Right renal cortex interstitium (tissue), 3 donors: ENCODE measurements at places on chromosomes 16 and 17. TPM values are rescaled to one million over a fixed set of nuclear protein-coding genes. Genes with fewer than 3 reads are reported as not detected.
A peak's percentile ranks its signal among the peaks of the same experiment; 100 is the strongest.

GRCh38 chr17:61904094-61904710, 23.6 kb downstream of the INTS2 start:
- no peak for DNase-seq

The BRIP1 gene
- 10.3 TPM for polyA plus RNA-seq

DNA sequence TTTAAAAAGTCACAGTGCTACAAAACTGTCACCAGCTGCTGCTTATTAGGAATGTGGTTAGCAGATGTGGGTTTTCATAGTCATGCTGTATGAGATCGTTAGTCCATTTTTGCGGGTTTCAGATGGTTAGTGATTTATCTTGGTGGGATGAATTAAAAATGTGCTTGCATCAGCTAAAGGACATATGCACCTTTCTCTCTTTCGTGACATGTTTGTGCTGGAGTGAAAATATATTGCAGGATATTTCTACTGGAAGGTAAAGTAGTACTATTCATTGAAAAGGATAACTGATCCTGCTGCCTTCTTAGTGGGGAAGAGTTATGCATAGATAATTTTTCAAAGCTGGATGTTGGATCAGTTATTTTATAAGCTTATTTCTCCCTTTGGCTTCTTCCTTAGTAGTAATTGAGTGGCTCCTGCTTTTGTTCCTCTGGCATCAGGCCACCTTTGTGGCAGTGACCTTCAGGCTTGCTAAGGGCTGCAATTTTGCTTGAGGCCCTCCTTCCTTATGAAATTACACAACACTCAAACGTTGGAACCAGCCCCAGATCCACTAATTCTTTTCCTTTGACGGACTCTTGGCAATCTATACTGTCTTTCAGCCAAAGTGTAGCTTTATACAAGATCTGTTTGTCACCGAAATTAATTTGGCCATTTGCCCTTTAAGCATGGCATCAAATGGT, 7.5 kb upstream of the SNTB2 start:
- DNase-seq: peak; percentile 57

The SOST gene
- polyA plus RNA-seq: 57.2 TPM

The CPHXL2 gene
- not detected for polyA plus RNA-seq

The FOXO3B gene
- 4.5 TPM for polyA plus RNA-seq

DNA sequence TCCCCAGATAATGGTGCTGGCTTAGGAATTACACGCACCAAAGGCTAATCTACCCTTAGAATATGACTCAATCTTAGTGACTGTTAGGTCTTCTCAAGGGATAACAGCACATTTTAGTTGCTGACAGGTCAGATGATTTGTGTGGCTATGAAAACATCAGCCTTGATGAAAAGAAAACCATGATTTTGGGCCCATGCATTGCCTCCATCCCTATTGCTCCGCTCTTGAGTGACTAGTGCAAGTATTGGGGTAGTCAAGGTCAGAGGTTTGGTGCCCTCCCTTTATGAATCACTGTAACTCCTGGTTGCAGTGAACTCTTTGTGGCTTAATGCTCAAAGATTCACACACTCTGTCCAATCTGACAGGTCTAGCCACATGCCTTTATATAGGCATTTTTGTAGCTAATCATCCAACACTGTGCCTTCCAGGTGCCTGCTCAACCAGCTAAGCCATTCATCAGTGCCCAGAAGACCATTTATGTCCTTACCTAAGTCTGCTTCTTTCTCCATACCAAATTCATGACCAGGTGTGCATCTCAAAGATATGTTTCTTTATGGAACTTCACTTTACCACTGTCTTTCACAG, 251.6 kb downstream of the KCNJ2 start:
- no peak for DNase-seq

- no peak for DNase-seq
Observed at GRCh38 chr16:75763204-75763603, 36.9 kb upstream of the CPHXL start.

DNA sequence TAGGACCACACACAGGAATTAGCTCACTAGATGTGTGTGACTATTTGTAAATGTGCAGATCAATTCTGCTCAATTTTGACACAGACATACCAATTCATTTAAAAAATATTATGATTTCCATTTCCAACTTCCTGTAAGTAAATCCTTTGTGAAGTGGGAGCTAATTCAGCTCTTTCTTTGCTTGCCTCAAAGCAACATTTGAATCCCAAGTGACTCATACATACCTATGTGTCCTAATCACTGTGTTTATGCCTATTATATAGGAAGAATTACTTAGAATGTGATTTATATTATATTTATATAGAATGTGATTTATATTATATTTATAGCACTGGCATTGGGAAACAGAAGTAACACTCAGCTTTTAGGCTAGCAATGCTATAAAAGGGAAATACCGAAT, 195.9 kb upstream of the C17orf78 start:
- DNase-seq: no peak

- DNase-seq: no peak
Observed at GRCh38 chr16:81544261-81544660, 99.7 kb downstream of the CMIP start.

DNA sequence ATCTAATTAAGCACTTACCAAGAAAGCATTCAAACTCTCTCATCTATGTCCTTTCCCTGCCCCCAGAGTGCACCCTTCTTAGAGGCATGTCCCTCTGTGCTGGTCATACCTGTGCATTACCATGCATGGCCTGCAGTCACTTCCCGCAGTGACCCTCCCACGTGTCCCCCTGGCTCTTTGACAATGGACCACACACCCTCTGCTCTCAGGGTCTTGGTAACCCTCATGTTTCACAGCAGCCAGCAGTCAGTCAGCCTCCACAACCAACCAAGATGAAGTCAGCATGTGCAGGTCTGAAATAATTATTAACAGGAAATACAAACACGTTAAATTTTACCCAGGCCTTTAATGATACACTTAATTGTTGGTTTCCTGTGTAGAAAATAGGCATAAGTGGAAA, 10.1 kb downstream of the KRT33A start:
- no peak for DNase-seq

The CLEC3A gene
- polyA plus RNA-seq: 0.12 TPM

GRCh38 chr17:13176436-13176835, 158.6 kb upstream of the ELAC2 start:
- no peak for DNase-seq

DNA sequence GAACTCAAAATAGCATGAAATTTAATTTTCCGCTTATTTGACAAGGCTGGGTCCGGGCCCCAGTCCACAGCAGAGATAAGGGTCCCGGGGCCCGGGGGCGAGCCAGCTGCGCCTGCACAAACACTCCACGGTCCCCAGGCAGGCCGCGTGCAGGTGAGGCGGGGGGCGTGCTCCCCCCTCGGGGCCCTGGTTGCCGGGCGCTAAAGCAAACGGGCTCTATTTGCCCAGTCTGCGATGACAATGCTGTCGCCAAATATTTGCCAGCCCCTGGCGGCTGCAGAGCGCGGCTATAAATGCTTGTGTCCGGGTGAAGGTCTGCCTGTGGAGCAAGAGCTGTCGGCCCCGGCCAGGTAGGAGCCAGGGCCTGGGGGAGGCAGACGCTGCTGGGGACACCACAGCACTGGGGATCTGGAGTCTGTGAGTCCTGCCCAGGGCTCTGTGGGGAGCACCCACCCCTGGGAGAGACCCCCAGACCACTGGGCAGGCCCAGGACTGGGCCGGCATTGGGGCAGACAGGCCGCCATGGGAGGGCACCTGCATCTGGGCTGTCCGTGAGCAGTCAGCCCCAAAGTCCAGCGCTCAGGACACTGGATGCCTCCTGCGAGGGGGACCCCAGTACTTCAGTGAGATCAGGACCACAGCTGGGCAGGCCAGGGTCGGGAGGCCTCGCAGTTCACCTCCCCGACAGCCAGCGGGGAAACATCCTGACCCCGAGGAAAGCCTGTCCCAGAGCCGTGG, at the start of gene PERCC1:
Gene PERCC1, plus strand, starts transcription at position 320 of the 738 bp plus-strand sequence. CDS start 1,516 bp downstream, outside the sequence.
- DNase-seq: no peak

DNA sequence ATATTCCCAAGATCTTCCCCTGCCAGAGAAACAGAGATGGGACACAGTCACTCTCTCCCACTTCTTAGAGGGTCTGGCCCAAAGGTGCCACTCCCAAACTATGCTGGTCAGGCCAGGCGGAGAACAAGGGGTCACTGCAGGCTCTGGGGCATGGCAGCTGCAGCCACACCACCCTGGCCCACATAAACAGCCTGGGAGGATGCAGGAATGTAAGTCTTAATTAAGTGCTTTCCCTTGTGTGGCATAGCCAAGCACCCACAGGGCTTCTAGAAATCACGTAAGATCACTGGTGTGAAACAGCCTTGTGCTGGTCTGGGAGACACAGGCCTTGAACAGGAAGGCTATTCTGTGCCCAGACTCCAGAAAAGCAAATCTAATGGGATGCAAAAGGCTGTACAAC, 31.5 kb downstream of the ABCC12 start:
- no peak for DNase-seq

GRCh38 chr16:19344980-19345379, 59.4 kb downstream of the CLEC19A start:
- DNase-seq: no peak

The B9D1 gene
- polyA plus RNA-seq: 30.7 TPM

DNA sequence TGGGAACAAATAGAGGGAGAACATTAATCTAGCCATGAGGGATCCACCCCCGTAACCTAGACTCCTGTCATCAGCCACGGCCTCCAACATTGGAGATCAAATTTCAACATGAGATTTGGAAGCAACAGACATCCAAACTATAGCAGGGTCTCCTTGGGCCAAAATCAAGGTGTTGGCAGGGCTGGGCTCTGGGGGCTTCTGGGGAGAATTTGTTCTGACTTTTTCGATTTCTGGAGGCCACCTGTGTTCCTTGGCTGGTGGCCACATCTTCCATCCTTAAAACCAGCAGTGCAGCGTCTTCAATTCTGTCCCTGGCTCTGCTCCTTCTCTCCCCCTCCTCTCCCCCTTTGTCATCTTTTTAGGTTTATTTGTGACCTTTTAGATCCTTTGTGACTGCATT, 546.2 kb downstream of the WWOX start:
- DNase-seq: no peak

- DNase-seq: no peak
Observed at GRCh38 chr16:25796239-25796638, 104.5 kb downstream of the HS3ST4 start.

DNA sequence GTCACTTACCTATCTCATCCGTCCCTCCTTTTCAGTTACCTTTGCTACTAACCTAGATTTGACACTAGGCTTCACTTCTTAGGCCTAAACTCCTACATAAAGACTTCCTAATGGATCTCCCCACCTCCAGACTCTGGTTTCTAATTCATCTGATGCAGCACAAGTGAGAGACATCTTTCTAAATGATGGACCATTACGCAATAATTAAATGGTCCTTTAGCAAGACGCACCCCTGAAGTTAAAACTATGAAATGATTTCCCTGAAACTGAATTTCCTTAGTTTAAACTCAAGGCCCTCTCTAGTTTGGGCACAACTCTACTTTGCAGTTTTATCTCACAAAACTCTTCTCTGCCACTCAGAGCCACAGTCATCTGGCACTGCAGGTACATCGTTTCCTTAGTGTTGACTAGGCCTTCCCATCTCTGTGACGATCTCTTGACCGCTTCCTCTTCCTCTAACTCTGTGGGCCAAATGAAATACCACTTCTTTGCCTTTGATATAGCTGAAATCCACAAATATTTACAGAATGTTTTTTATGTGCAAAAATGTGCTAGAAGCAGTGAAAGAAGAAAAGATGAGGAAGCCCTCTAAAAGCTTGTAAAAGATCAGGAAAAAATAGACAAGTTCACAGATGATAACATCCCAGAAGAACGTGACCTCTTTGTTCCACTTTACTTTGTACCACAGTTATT, 3.3 kb downstream of the SYNRG start:
- no peak for DNase-seq

DNA sequence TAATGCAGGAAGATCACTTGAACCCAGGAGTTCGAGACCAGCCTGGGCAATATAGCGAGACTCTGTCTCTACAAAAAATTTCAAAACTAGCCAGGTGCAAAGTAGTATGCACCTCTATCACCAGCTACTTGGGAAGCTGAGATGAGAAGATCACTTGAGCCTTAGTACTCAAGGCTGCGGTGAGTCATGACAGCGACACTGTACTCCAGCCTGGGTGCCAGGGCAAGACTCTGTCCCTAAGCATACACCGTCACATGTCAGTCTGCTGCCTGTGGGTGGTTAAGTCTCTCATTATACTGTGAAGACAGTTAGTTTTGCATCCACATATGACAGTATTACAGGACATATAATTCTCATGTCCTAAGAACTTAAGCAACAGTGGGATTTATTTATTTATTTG, 21.8 kb downstream of the NMRAL1 start:
- DNase-seq: no peak

The C17orf50 gene
- polyA plus RNA-seq: not detected

The ARHGDIG gene
- 2.5 TPM for polyA plus RNA-seq

The SLC43A2 gene
- polyA plus RNA-seq: 28.8 TPM

- no peak for DNase-seq
Observed at GRCh38 chr17:7613769-7614424, 800 bp downstream of the FXR2 start.

DNA sequence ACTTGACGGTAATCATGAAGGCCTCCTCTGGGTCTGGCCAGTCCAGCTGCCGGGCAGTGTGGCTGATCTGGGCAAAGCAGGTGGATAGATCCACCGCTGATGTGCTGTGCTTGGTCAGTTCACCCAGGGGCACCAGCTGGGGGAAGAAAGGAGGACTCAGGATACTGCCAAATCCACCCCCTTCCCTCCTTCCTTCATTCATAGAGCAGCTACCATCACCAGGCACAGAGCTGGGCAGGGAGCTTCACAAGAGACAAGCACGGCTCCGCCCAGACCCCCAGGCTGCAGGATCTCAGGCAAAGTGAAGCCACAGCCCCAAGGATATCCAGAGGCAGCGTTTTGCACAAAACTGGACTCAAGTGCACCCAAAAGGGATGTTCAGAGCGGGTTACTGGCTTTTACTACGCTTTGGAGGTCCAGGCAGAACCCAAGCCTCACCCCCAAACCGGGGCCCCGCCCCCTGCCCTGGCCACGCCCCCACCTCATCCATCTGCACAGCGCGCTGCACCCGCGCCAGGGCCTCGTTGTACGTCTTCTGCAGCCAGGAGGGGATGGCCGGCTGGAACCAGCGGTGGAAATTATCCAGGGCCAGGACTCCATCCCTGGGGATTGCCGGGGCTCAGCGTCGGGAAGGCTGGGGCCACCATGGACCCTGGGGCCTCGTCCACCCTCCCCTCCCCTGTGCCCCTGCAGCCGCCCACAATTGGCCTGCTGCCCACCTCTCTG, 9.1 kb downstream of the UNC13D start:
- DNase-seq: no peak

- DNase-seq: no peak
Observed at GRCh38 chr16:83925095-83925905, 26.4 kb downstream of the MLYCD start.

The RBFOX1 gene
- 2.7 TPM for polyA plus RNA-seq

- no peak for DNase-seq
Observed at GRCh38 chr17:31313982-31314781, at the start of gene EVI2B. EVI2B (minus strand) TSS chr17:31314054; CDS start chr17:31305609, 8,445 bp downstream.
